ENCODE measurements at places on chromosomes 5 and 9. TPM values are rescaled to one million over a fixed set of nuclear protein-coding genes. Genes with fewer than 3 reads are reported as not detected.

Gene GCNT1
- total RNA-seq, result 11.0 TPM

Gene ATP10B
- total RNA-seq, result not detected

Gene PTAR1
- total RNA-seq, result 46.8 TPM

Gene ZNF79
- total RNA-seq, result 10.6 TPM

Gene ANKRD31
- total RNA-seq, result not detected

Gene MPDZ
- total RNA-seq, result 52.3 TPM

Gene ACTBL2
- total RNA-seq, result not detected

Gene MOB3B
- not detected for total RNA-seq

Gene AGTPBP1
- 18.4 TPM for total RNA-seq

Gene PJA2
- 64.9 TPM for total RNA-seq

Gene TMEM141
- total RNA-seq, result 43.2 TPM

Gene TAL2
- not detected for total RNA-seq

Gene NKD2
- not detected for total RNA-seq

- no peaks in the 10 kb centered on the region for H3K27me3 ChIP-seq
- H3K36me3 ChIP-seq, result no peaks in the 10 kb centered on the region
- peak overlapping the region; percentile 36 for H3K27ac ChIP-seq
- peak; percentile 71 for DNase-seq
- H3K4me1 ChIP-seq, result peaks cover 40% of the 10 kb centered on the region
- H3K4me3 ChIP-seq, result no peak overlapping the region
These were observed 16.1 kb downstream of the SNX18 start for GRCh38 chr5:54533541-54534190.

- peaks cover 3% of the 10 kb centered on the region for H3K27me3 ChIP-seq
- H3K4me1 ChIP-seq, result peaks cover 2% of the 10 kb centered on the region
- no peak overlapping the region for H3K4me3 ChIP-seq
- no peaks in the 10 kb centered on the region for H3K36me3 ChIP-seq
- no peak for DNase-seq
These were observed 63.9 kb upstream of the NR5A1 start for GRCh38 chr9:124570942-124571666.

DNA sequence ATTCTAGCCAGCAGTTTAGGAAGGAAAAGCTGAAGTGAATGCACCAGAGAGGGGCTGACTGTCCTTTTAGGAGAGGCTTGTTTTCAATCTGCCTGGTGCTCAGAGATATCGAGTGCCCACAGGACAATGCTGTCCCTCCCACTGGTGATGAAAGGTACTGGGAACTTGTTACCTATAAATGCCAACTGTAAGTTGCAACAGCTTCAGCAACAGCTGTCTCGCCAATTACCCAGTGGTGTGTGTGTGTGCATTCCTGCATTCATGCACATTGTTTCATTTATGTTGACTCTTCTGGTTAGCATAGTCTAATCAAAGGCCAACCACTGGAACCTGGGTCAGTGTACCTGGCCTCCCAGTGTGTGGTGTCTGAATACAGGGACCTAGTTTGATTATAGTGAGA lies 161.1 kb downstream of the CSNK1G3 start:
- peak; percentile 5 for DNase-seq
- no peaks in the 10 kb centered on the region for H3K4me1 ChIP-seq
- no peaks in the 10 kb centered on the region for H3K27me3 ChIP-seq
- no peak overlapping the region for H3K4me3 ChIP-seq

GRCh38 chr9:127485995-127486394 lies 34.7 kb downstream of the LRSAM1 start:
- DNase-seq, result no peak
- H3K4me3 ChIP-seq, result no peak overlapping the region
- no peak overlapping the region for H3K27ac ChIP-seq
- H3K27me3 ChIP-seq, result no peaks in the 10 kb centered on the region

DNA sequence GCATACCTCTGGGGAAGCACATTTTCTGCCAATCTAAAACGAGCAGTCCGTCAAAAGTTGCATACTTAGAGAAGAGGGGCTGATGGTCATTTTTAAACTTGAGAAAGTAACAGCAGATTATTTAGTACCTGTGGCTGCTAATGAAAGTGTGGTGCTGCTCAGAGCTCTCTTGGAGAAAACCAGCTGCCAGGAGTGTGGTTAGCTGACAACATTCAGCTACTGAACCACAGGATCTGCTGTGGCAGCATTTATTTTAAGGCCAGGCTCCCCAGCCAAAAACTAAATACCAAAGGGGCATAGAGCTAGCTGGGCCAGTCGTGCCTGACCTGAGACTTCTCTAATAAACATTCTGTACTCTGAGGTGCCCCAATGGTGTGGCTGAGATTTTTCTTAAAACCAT lies 203.6 kb downstream of the EDIL3 start:
- no peak for DNase-seq
- H3K4me3 ChIP-seq, result no peak overlapping the region
- H3K36me3 ChIP-seq, result no peaks in the 10 kb centered on the region
- H3K27me3 ChIP-seq, result no peaks in the 10 kb centered on the region
- no peak overlapping the region for H3K27ac ChIP-seq
- no peaks in the 10 kb centered on the region for H3K4me1 ChIP-seq

- H3K27me3 ChIP-seq, result no peaks in the 10 kb centered on the region
- DNase-seq, result no peak
- no peaks in the 10 kb centered on the region for H3K4me1 ChIP-seq
- H3K36me3 ChIP-seq, result no peaks in the 10 kb centered on the region
- H3K27ac ChIP-seq, result no peak overlapping the region
These were observed 23.4 kb upstream of the GLRA1 start for GRCh38 chr5:151947931-151948608.

- no peak for DNase-seq
- no peak overlapping the region for H3K27ac ChIP-seq
- peaks cover 4% of the 10 kb centered on the region for H3K4me1 ChIP-seq
- no peak overlapping the region for H3K4me3 ChIP-seq
- no peaks in the 10 kb centered on the region for H3K36me3 ChIP-seq
These were observed 140.6 kb upstream of the STC2 start for GRCh38 chr5:173468821-173469251.

DNA sequence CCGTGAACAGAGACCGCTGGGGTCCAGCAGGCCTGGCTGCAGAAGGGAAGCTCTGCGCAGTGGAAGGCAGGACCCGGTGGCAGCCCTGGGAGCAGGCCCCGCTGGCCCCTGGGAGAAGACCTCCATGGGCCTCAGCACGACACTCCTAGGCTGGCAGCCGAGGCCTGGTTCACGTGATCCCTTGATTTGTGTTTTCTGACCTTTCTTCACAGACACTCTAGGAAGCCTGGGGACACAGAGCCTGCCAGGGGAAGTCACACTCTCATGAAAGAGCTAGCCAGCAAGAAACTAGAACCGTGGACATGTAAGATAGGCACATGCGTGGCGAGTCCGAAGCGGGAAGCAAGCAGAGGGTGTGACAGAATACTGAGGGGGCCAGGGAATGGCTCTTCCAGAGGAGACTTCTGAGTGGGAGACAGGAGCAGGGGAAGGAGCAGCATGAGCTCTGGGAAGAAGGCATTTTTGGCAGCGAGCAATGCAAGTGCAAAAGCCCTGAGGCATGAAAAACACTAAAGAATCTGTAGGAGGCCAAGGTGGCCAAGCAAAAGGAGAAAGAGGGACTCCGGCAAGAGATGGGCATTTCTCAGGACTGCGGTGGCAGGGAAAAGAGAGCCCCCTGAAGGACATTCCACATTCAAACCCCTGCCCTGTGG lies 26.6 kb upstream of the IL17B start:
- peaks cover 1% of the 10 kb centered on the region for H3K27me3 ChIP-seq
- no peak overlapping the region for H3K4me3 ChIP-seq
- no peaks in the 10 kb centered on the region for H3K36me3 ChIP-seq
- DNase-seq, result no peak

DNA sequence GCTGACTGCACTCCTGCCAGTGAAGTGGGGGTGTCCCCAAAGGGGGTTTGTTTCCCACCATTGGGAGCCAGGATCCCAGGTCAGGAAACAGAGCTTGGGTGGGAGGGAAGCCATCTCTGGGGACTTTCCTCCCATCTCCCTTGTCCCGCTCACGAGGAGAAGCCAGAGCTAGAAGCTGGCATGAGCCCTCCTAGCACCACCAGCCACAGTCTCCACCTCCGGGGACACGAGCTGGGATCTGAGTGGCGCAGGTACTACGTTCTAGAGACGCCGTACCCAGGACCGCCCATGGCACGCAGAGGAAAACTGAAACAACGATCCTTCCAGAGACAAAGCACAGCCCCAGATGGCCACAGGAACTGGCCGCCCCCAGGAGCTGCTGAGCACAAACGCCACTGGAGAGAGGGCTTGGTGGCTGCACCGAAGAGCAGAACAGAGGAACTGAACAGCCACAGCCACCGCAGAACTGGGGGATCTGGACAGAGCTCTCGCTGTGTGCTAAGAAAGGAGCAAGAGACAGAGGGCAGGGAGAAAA lies 29.8 kb downstream of the ADAMTS2 start:
- no peaks in the 10 kb centered on the region for H3K27me3 ChIP-seq
- no peak for DNase-seq
- H3K4me1 ChIP-seq, result no peaks in the 10 kb centered on the region
- H3K27ac ChIP-seq, result no peak overlapping the region
- H3K36me3 ChIP-seq, result no peaks in the 10 kb centered on the region

GRCh38 chr9:96136992-96137670 lies 164.8 kb downstream of the HSD17B3 start:
- peak; percentile 56 for DNase-seq
- no peak overlapping the region for H3K27ac ChIP-seq
- no peaks in the 10 kb centered on the region for H3K27me3 ChIP-seq
- H3K36me3 ChIP-seq, result no peaks in the 10 kb centered on the region
- peaks cover 17% of the 10 kb centered on the region for H3K4me1 ChIP-seq

DNA sequence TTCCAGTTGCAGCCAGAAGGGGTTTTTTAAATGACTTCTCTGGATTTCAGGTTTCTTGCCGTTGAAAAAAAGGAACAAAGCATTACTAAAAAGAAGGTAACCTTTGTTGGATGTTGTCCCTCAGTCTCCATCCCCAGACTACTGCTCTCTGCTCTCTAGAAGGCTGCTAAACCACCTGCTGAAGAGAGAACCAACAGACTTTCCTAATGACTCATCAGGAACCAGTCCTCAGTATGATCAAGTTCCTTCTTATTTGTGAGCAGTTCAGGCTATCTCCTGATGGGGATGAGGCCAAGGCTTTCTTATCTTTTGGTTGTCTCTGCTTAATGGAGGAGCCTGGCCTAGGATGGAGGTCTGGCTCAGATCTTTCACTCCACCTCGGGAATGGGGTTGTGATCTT lies 4.1 kb downstream of the KIF4B start:
- DNase-seq, result no peak
- no peak overlapping the region for H3K27ac ChIP-seq
- H3K36me3 ChIP-seq, result no peaks in the 10 kb centered on the region
- no peaks in the 10 kb centered on the region for H3K27me3 ChIP-seq
- H3K4me3 ChIP-seq, result no peak overlapping the region

DNA sequence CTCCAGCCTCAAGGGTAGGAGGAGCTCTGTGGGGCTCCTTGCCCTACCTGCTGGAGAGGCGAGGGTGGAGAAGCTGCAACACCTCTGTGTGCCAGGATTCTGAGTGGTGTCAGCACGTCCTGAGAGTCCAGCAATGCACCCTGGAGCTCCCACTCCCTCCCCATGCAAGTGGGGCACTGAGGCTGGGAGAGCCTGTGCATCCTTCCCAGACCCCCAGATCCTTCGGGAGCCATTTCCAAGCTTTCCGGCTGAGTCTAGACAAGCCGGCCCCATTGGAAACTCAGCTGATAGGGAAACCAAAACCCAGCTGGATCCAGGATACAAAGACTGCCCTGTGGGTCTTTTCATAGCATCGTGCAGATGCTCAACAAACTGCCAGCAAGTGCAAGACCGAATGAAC lies 1.8 kb downstream of the FAM163B start:
- no peak overlapping the region for H3K27ac ChIP-seq
- no peaks in the 10 kb centered on the region for H3K4me1 ChIP-seq
- DNase-seq, result no peak
- peaks cover 3% of the 10 kb centered on the region for H3K27me3 ChIP-seq
- no peak overlapping the region for H3K4me3 ChIP-seq

- peak overlapping the region; percentile 78 for H3K27ac ChIP-seq
- no peaks in the 10 kb centered on the region for H3K36me3 ChIP-seq
- peak overlapping the region; percentile 77 for H3K4me3 ChIP-seq
- H3K27me3 ChIP-seq, result no peaks in the 10 kb centered on the region
- peak; percentile 43 for DNase-seq
These were observed 1.2 kb downstream of the DAPK1 start for GRCh38 chr9:87498811-87499360.

DNA sequence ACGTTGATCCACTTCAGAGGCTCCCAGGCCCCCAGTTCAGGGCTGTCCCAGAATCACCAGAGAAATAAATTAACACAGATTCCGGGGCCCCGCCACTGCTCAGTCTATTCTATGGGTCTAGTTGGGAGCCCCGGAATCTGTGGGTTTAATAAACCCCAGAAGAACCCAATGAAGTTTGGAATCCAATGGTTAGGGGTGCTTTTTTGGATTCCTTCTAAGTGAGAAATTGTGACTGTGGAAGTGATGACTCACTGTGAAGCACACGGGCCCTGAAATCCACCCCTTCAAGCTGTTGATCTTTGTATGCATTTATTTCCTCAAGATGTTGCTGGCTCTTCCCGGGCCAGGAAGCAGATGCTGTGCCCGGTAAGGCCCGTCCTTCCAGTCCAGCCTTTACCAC lies 57.3 kb upstream of the SLC28A3 start:
- no peaks in the 10 kb centered on the region for H3K27me3 ChIP-seq
- H3K27ac ChIP-seq, result no peak overlapping the region
- H3K36me3 ChIP-seq, result no peaks in the 10 kb centered on the region
- H3K4me1 ChIP-seq, result peaks cover 8% of the 10 kb centered on the region
- no peak overlapping the region for H3K4me3 ChIP-seq

GRCh38 chr5:174315471-174315870 lies 270.0 kb downstream of the NSG2 start:
- DNase-seq, result no peak
- H3K4me1 ChIP-seq, result no peaks in the 10 kb centered on the region
- no peak overlapping the region for H3K4me3 ChIP-seq
- H3K27ac ChIP-seq, result no peak overlapping the region

DNA sequence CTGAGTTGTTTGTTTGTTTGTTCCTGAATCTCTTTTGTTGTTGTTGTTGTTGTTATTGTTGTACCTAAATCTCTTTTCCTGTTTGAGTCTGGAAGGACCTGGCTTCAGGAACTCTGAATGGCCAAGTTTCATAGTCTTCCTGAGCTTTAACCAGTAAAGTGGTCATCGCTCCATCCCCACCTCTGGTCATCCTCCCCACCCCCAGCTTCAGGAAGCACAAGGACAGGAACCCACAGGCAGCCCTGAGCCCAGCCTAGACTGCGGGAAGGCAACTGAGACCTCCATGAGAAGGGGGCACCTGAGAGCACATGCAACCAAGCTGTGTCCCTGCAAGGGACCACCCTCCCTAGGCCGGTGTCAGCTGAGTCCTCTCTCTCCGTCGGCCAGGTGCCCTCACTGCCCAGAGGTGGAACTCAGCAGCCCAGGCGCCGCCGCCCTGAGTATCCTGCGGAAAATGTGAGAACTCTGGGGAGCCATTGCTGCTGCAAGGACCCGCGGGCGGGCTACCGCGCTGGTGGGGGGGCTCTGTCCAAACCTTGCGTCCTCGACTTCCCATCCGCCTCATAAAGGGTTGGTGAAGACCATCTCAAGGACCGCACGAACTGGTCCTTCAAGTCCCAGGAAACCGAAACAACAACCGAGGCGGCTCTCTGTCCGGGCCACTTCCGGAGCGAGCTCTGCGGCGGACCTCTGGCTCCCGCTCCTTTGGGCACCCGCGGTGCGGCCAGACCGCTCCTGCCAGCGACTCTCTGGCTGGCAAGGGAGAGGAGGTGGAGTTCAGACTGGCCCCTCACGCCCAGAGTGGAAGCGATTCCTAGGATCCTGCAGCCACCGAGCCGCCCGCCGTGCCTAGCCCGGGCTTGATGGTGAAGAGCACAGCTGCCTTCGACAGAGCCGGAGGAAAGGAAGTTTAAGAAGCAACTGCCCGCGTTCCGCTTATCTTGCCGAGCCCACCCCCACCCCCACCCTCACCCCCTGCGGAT lies 4.2 kb downstream of the BARX1 start:
- no peak overlapping the region for H3K27ac ChIP-seq
- no peaks in the 10 kb centered on the region for H3K36me3 ChIP-seq
- no peak overlapping the region for H3K4me3 ChIP-seq
- DNase-seq, result no peak

Measured in endothelial cell of umbilical vein (primary cell).